Glutamatergic neuron (in vitro differentiated cells): ENCODE measurements at places on chromosomes 1 and 21. TPM values are rescaled to one million over a fixed set of nuclear protein-coding genes. Genes with fewer than 3 reads are reported as not detected.
A peak's percentile ranks its signal among the peaks of the same experiment; 100 is the strongest.

The CLDN17 gene
- not detected for total RNA-seq

DNA sequence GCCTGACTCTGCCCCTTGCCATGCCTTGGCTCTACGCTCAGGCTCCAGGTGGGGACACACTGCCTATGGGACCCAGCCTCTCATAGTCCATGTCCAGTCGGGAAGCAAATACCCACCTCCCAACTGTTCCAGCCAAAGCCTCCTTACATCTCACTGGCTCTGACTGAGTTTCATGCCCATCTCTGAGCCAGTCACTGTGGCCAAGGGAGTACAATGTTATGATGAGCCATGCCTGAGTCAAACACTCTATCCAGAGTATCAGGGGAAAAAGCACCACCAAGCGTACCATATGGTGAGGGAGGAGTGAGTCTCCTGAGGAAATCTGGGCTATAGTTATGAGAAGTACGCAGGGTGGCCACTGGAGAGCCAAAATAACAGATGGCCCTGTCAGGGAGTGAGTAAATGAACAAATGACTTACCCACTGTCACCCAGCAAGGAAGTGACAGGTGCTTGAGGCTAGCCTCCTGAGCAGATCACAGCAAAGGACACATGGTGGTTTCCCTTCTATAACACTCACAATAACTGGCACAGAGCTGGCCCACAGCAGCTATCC lies 236.6 kb upstream of the GJB5 start:
- no peak for DNase-seq

DNA sequence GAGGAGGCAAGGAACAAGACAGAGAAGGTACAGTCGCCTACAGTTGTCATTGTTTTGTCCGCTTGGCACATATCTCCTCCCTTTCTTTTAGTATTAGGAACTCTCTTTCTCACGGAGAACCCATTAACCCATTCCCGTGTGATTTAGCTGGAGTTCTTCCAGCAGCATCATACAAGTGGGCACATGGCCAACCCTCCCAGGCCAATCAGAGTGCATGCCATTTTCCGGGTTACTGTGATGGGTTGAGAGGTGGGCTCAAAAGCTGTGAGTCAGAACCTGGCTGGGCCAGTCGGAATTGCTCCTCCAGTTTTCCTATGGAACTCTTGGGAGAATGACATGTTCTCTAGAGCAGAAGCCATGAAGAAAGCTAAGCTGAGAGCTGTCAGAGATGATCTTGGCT lies 83.1 kb upstream of the SOD1 start:
- no peak for DNase-seq

GRCh38 chr1:238953448-238954010 lies 432.8 kb upstream of the CHRM3 start:
- no peak for DNase-seq

GRCh38 chr1:179440971-179441370 lies 75.2 kb downstream of the AXDND1 start:
- no peak for DNase-seq

DNA sequence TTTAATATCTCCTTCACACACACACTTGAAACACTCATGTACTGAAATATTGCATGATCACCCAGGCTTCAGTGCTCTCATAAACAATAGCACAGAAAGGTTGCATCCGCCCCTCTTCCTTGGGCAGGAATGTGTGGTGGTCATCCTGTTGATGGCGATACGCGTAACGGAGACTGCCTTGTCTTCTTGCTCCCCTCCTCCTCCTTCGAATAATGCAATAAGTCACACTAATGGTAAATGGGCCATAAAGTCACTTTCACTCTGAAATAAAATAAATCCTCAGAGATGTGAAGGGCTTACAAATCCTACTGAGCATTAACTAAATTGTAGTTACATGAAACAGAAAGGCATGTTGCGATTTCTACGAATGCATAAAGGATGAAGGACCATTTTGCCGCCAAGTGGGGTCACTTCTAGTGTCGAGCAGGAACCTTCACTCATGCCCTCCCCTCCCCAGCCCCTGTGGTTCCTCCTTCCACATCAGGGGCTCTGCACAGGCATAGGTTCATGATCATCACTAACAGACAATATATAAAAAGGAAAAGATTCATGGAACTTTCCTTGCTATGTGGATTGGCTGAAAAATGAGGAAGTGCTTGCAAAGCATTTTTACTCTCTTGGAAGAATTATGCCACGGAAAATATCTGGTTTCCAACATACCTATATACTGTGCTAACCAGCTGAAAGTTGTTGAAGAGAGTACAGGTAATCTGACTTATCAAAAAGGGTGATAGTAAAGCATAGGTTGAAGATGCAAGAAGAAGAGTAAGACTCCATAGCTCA lies 1.2 kb upstream of the PGBD5 start:
- DNase-seq: no peak

DNA sequence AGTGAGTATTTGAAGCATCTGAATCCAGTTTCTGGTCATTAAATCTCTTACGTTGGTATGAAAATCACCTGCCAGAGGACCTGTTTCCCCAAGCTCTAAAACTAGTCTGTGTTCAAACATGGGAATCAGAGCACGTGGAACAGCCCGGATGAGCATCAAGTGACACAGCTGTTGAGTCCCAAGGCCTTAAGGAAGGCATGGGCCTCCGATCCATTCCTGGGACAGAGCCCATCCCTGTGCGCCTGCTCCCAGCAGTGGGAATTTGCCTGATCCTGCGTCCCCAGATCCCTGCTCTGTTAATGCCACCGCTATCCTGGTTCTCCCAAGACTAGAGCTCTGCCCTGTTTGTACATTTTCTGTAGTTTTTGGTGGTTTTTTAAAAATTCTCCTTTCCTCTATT lies 68.4 kb upstream of the FBXO28 start:
- DNase-seq: peak; percentile 30

The INSRR gene
- 6.9 TPM for total RNA-seq

DNA sequence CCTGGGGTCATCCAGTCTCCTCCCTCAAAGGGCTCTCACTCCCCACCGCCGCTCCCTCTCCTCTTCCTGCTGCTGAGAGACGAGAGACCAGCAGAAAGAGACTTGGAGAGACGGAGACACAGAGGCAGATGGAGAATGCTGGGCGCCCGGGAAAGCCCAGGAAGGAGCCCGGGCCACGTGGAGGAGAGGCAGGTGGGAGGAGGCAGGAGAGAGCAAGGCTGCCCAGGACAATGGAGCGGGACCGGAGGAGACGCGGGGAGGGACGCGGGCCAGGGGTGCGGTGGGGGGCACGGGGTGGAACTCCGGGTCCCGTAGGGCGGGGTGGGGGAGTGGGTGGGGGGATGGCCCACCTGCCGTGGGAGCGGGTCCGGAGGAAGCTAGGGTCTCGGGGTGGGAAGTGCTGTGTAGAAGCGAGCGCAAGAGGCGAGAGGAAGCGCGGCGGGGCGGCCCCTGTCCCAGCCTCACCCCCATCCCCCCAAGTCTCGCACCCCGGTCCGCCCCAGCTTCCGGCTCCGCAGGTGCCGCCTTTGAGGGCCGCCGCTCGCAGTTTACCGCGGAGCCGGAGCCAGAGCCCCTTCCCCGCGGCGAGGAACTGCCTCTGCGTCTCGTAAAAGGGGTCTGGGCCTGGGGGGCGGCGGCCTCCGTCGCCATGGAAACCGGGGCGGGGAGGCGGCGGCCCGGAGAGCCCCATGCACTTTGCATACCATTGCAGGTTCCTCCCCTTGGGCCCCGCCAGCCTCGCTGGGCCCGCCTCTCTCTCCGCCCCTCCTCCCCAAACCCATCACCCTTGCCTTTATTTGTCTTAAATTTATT lies 11.7 kb upstream of the EPHA2 start:
- peak; percentile 59 for DNase-seq

The LMNA gene
- total RNA-seq: 47.7 TPM

The PLA2G4A gene
- total RNA-seq: not detected

The PCNX2 gene
- total RNA-seq: 44.5 TPM

- peak; percentile 79 for DNase-seq
Measured at GRCh38 chr1:108561689-108562326, 1.9 kb downstream of the EEIG2 start.

The EFNA4 gene
- 2.9 TPM for total RNA-seq

GRCh38 chr1:109523706-109524105 lies 14.2 kb upstream of the AMIGO1 start:
- no peak for DNase-seq

- no peak for DNase-seq
Measured at GRCh38 chr1:202619505-202619904, 90.7 kb downstream of the SYT2 start.

The NEXN gene
- total RNA-seq: 0.76 TPM

DNA sequence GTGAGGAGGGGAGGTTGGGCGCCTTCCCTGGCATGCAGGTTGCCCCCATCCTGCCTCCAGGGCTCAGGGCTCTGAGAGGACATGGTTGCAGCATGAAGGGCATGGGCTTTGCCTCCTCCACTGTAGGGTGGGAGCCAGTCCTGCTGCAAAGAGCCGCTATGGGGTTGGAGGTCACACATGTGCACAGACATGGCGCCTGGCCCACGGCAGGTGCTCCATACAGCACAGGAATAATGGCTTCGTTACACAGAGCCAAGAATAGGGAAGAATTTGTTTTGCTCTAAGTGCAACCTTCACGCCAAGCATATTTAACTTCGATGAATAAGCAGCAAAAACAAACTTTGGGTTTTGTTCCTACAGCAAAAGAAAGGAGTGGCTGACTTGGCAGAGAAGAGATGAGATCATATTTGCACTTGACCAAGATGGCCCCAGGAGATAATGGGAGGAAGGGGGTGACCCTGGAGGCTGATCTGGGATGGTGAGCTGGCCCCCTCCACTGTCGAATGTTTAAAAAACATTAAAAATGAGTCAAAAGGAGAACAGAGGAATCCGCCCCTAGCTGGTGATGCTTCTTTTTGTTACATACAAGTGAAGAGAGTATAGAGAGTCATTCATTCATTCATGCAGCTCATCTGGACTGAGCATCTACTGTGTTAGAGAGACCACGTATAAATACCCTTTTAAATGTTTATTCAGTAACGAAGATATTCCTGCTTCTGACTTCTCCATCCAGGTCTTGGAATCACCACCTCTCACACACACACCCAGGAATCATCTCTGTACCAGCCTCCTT lies 12.4 kb upstream of the C2CD2 start:
- DNase-seq: no peak

DNA sequence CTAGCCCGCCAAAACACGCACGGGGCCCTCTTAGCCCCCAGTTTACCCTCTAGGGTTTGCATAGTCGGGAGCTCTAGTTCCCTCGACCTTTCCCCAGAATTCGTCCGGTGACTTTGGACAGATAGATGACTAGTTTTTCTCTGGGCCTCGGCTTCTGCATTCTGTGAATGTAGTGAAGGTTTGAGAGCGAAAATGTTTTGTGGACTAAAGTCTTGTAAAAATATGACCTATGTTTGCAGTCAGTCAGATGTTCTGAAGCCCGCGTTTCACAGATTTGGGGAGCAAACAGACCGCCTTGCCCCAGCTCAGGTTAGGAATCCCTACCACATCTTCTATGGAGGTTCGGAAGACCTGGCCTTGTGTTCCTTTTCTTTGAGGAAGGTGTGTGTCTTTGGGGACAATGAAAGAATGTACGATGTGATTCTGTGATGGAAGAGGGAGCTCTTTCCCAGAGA lies 401 bp downstream of the UQCRH start:
- DNase-seq: no peak

The UQCRH gene
- total RNA-seq: 271 TPM

DNA sequence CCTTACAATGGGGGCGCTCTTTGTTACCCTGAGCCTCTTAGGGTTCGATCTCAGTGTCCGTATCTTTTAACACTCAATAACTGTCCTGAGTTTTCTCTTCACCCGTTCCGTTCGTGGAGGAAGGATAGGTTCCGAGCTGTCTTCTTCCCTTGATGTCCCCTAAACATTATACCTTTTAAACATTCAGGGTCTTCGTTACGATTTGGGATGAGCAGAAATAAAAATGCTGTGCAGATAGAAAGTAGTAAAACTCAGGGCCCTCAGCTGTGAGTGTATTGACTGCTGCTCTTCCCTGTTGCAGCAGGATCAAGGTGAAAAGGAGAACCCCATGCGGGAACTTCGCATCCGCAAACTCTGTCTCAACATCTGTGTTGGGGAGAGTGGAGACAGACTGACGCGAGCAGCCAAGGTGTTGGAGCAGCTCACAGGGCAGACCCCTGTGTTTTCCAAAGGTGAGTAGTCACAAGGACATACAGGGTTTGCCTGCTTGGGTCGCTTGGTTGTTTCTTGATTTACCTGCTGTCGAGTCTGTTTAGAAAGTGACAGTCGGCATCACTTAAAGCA lies 784 bp downstream of the RPL11 start:
- DNase-seq: no peak

DNA sequence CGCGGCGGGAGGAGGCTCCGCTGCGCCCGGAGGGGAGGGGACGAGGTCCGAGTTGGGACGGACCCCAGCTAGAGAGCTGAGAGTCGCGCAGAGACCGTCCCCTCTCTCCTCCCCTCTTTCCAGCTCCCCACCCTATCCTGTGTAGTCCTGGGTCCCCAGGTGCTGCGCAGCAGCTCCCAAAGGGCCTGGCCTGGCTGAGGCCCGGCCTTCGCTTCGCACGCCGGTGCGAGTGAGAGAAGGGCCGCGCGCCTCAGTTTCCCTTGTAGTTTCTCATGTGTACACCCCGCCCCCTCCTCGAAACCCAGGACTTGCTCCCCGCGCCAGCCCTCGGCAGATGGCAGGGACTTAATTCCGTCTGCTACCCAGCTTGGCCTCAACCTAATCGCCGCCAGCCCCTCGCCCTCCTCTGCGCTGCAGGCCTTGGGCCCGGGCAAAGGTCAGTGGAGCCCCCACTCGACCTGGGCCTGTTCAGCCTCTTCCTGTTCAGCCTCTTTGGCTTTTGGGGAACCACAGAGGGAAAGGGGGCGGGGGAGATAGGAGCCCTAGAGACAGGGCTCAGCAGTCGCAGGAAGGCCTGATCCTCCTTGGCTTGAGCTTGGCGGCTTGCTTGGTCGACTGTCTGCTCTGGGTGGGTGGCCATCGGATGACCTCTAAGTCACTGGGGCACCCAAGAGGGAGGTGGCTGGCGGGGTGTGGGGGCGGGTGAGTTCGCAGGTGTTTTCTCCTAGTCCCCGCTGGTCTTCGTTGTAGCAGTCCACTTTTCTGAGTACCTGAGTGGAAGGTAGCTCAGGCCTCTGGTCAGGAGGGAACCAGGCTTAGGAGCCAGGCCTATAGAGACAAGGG lies 1.0 kb downstream of the ZNF687 start:
- peak; percentile 59 for DNase-seq

The BMP8B gene
- total RNA-seq: 0.12 TPM

The OVAAL gene
- not detected for total RNA-seq

- DNase-seq: no peak
Measured at GRCh38 chr1:7468248-7468647, 302.8 kb upstream of the VAMP3 start.

DNA sequence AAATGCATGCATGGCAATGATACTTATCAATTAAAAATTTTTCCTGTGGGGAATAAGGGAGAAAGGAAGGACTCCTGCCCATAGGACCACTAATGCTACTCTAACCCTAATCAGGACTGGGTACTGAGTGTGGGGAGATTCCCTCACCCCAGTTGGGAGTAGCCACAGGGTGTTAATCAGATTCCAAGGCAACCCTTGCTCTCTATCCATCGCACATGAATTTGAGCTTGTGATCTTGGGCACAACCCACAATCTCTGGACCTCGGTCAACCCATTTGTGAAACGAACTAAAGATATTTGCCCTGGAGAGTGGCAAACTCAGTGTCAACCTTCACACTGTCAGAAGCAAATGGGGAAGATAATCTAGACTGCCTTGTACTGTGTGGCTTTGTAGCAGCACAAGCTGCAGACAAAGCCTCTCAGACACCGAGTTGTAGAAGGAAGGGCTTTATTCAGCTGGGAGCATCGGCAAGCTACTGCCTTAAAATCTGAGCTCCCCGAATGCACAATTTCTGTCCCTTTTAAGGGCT lies 69.5 kb downstream of the SERINC2 start:
- DNase-seq: no peak
